ENCODE measurements at places on chromosomes 7 and 10.

GRCh38 chr7:106313456-106313901 is 28.7 kb upstream of the NAMPT start:
- H3K27ac ChIP-seq: peak overlapping the region; percentile 68
- no peaks in the 10 kb centered on the region for H3K4me1 ChIP-seq
- H3K4me3 ChIP-seq: no peak overlapping the region
- H3K36me3 ChIP-seq: no peaks in the 10 kb centered on the region

DNA sequence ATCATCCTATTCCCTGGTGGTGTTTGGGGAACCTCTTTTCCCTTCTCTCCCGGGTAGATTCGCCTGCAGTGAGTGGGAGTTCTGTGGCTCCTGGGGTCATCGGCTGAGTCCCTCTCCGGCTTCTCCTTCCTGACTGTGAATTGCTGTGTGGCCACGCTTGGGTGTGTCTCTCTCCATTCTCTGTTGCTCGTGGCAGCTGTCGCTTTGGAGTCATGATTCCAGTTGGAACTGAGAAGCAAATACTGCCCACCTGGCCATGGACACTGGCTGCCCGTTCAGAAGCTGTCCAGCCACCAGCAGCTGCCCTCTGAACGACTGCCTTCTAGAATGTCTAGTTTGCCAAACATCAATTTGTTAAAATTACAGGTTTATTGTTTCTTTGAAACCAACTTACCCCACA is 23.1 kb upstream of the PITRM1 start:
- H3K4me1 ChIP-seq: peaks cover 25% of the 10 kb centered on the region
- no peak overlapping the region for H3K4me3 ChIP-seq
- H3K27me3 ChIP-seq: no peaks in the 10 kb centered on the region
- no peaks in the 10 kb centered on the region for H3K36me3 ChIP-seq

GRCh38 chr7:105924945-105925344 is 38.1 kb upstream of the CDHR3 start:
- H3K27ac ChIP-seq: no peak overlapping the region
- no peaks in the 10 kb centered on the region for H3K27me3 ChIP-seq
- H3K36me3 ChIP-seq: no peaks in the 10 kb centered on the region
- DNase-seq: no peak

DNA sequence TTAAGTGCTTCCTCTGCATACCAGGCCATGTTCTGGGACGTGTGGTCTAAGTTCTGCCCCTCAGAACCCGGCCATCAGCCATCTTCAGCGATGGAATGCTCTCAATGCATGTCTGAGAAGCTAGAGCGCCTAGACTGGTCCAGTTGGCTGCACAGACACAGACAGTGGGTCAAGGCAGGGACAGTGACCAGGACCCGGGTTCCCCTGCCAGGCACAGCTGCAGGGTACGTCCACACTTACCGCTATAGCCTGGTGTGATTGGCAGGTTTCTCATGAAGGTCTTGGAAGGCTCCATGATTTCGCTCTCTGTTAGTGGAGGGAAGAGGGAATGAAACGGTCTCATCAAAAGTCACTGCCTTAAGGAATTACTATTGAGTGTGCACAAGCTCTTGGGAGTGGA is 47.3 kb downstream of the PNLIPRP2 start:
- DNase-seq: no peak
- H3K27me3 ChIP-seq: peaks cover 15% of the 10 kb centered on the region
- H3K4me3 ChIP-seq: no peak overlapping the region
- no peaks in the 10 kb centered on the region for H3K36me3 ChIP-seq
- peaks cover 9% of the 10 kb centered on the region for H3K4me1 ChIP-seq
